ENCODE measurements at places on chromosomes 7 and 10.

- no peak for DNase-seq
Measured at GRCh38 chr7:11636274-11636673, 195.7 kb downstream of the THSD7A start.

- no peak for DNase-seq
Measured at GRCh38 chr10:24938076-24938475, 14.3 kb downstream of the PRTFDC1 start.

DNA sequence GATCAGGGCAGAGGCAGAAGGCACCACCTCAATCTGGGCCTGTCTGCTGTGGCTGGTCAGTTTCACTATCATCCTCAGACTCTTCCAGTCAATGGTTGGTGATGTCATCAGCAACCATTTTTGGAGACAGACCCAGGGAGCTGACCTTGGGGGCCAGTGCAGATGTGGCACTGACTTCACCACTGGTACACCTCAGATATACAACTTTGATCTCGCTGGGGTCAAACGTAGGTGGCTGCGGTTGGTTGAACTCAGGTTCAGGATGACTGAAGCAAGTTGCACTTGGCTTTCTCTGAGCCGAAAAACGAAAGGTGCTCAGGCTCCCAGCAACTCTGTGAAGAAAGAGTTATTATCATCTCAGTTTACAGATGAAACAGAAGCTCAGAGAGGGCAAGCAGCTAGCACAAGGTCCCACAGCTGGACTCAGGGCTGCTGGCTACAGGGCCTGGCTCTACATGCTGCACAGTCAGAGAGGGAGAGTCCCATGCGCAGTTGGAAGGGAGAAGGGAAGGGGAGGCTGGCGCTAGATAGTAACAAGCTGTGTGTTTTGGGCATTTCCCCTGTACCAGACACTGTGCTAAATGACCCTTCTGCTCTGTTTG, 27.2 kb downstream of the ANKRD16 start:
- DNase-seq, result no peak

- no peak for DNase-seq
Measured at GRCh38 chr10:114879541-114880158, 58.1 kb downstream of the FHIP2A start.

DNA sequence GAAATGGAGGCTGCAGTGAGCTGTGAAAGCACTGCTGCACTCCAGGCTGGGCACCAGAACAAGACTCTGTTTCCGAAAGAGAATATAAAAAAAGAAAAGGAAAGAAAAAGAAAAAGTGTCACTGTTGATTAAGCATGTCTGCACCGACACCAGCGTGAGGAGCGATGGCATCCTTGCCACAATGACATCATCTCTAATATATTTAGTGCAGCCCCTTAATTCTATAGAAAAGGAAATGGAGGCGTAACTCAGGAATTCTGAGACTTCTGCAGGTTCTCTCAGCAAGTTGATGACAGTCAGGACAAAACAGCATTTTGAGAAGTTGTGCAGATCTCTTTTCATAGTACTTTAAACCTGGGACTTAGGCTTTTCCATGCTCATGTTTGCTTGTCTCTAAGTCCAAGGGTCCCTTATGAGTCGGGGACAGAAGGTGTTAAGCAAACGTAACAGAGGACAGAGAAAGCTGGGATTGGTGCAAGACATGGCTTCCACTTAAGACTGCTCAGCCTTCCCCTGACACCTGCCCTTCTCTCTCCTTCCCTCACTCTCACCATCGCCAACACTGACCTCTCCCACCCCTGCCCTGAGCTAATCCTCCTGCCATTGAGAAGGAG, 16.9 kb upstream of the ANKRD1 start:
- no peak for DNase-seq

DNA sequence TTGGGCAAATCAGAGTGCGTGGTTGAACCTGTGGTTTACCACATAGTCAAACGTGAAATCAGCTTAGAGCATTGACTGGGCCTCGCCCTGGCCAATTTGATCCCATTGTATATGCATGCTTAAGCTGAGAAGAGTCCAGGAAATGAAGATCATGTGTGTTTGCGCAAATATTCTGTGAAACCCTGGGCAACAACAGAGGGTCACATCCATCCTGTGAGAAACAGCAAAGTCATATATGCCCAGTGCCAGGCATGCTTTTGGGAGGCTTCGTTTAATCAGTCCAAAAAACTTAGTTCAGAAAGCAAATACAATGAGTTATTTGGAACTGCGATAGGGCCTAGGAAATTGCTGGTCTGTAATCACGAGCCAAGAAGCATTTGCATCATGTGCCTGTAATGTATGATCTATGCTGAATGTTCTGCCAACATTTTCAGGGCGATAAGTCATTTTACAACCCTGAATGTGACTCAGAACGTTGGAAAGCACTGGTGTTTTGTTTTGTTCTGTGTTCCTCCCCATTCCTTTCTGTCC, 412.1 kb upstream of the CELF2 start:
- peak; percentile 69 for DNase-seq

- no peak for DNase-seq
Measured at GRCh38 chr7:12207046-12207445, 4.0 kb upstream of the TMEM106B start.

DNA sequence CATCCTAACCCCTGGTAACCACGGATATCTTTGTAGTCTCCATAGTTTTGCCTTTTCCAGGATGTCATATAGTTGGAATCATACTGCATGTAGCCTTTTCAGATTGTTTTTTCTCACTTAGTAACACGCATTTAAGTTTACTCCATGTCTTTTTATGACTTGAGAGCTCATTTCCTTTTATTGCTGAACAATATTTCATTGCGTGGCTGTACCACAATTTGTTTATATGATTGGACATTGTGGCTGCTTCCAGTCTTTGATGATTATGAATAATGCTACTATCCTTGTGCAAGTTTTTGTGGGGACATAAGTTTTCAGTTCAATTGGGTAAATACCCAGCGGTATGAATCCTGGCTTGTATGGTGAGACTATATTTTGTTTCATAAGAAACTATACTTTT, 60.8 kb downstream of the AOAH start:
- DNase-seq, result no peak

- DNase-seq, result no peak
Measured at GRCh38 chr10:12022580-12023257, 19.9 kb downstream of the UPF2 start.

DNA sequence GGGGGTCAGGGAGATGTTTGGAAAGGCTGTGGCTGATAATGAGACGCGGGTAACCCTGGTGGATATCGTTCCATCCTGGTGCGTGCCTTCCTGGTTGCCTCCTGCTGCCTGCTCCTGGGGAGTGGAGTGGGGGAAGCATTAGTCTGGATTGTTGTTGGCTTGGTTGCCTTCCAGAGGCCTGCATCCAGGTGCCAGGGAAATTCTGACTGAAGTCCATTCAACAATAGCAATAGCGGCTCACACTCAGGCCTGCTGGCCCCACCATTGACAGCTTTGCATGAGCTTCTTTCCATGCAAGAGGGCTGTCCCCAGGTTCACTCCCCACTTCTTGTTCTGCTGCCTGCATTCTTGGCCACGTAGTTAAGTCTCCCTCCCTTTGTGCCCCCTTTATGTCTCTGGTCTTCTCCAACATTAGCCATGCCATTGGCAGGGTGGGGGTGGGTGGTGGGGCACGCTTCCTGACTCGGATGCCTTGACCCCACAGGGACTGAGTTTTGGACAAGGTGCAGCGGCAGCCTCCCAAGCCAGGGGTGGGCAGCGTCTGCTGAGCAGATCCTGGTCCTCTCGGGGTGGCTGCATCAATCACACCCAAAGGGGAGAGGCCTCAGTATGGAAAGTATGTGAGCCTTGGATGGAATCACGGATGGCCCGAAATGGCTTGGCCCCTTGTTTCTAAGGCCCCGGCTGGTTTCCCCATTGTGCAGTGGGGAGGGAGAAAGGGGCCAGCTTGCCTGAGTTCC, 150.2 kb downstream of the GRK5 start:
- DNase-seq, result no peak

DNA sequence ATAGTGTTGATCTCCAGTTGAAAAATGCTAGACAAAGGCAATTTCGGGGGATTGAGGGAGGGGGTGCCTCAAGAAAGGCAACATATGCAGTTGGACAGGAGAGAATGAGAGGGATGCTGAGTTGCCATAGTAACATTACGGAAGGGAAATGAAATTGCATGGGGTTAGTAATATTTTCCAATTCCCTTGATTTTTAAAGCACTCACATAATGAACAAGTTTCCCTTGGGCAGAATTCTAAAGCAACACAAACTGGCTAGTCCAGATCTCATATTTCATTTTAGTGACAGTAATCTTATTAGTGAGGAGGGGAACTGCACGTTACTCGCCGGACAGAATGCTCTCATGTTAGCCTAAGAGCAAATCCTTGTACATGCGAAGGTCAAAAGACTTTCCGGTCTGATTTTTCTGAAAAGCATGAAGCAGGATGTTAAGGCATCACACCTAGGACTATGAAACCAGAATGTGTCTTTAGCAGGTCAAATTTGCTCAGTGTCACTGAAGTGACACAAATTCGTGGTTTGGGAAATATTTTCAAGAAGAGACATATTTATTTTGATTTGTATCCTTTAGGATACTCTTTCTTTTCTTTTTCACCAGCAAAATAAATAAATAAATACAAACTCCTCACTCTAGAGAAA, 165.5 kb downstream of the ANK3 start:
- DNase-seq, result no peak

DNA sequence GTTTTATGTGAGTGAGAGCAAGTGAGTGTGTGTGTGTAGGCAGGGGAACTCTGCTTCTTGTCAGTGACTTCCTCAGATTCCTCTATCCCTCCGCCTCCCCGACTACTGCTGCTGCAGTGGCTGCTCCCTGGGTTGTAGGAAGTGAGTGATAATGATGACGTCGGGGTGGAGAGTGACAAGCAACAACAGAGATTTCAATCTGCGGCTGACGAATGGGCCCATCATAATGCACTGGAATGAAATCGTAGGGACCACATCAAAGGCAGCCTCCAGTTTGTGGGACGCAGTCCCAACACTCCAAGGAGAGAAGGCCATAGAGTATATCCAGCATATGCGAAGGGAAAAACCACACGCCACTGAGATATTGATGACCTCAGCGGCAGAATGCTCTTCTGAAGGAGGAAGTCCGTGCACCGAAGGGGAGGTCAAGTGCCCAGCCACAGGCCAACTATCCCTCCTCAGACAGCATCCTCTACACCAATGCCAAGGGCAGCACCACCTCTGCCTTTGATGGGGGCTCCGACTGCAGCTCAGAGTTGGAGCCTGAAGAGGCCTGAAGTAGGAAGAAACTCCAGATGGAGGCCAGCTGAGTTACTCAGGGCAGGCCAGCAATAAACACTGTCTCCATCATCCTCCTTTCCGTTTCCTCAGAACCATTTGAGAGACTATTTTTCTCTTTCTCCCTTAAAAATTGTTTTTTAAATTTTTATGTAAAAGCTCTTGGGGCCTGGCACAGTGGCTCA, 11.3 kb upstream of the STMP1 start:
- DNase-seq, result no peak

DNA sequence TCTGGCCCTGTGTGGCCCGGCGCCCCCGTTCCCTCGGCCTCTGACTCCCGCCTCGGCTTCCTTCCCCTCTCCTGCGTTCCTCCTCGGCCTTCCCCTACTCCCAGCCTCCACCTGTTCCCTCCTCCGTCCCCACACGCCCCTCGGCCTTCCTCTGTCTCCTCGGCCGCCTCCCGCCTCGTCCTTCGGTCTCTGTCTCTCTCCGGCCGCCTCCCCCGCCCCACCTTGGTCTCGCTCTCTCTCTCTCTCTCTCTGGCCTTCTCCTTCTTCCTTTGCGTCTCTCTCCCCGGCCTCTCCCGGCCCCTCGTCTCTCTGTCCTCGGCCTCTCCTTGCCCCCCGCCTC, 588 bp downstream of the GET4 start:
- DNase-seq, result no peak

- no peak for DNase-seq
Measured at GRCh38 chr7:42014625-42015618, 222.1 kb downstream of the GLI3 start.

DNA sequence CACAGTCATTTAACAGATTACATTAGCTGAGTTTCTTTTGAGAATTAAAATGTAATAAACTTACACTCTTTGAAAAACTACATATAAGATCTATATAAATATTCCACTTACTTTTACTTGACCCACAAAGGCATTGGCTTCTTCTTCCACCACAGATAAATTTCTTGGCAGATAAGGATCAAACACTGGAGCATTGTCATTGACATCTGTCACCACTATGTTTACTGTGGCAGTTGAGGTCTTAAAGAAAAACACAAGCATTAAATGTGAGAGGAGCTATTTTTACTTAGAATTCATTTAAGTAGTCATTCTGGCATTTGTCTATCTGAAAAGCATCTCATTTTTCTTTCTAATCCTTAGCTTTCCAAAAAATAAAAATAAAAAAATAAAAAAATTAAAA, 734.4 kb downstream of the PCDH15 start:
- DNase-seq, result no peak

- no peak for DNase-seq
Measured at GRCh38 chr7:100827330-100828226, at the start of gene EPHB4. TSS of gene EPHB4 (minus strand) at chr7:100827523. CDS start at chr7:100827030, 493 bp downstream.

DNA sequence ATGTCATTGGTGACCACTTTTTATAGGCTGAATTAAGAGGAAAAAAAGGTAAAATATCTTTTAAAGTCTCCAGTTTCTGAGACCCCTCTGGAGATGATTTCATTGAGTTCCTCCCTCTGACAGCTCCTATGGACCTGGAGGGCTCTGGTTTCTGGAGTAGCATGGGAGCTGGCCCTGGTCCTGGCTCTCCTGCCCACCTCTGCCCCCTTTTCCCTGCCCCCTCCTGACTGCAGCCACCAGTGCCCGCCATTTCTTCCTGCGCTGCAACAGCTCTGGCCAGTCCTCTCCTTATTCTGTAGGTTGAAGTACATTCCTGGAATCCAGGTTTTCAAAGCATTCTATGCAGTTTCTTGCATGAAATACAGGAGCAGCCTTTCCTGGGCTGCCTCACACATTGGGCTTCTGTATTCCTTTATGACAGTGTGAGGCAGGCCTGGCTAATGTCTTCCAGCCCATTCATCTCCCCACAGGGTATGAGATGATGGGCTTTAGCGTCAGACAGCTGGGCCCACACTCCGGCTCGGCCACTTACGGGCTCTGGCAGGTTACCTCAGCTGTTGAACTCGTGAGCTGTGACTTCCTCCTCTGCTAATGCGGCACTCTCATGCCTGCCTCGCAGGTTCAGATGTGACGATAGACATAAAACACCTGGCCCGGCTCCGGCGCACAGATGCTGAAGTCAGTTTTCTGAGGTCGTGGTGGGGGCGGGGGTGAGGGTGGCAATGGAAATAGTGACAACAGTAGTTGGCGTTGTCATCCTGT, 101.7 kb downstream of the MGMT start:
- no peak for DNase-seq

GRCh38 chr10:130744631-130745030, 566.9 kb downstream of the TCERG1L start:
- DNase-seq, result no peak

- no peak for DNase-seq
Measured at GRCh38 chr7:36210291-36210922, 57.4 kb downstream of the EEPD1 start.

GRCh38 chr7:42083284-42083683, 153.7 kb downstream of the GLI3 start:
- no peak for DNase-seq

DNA sequence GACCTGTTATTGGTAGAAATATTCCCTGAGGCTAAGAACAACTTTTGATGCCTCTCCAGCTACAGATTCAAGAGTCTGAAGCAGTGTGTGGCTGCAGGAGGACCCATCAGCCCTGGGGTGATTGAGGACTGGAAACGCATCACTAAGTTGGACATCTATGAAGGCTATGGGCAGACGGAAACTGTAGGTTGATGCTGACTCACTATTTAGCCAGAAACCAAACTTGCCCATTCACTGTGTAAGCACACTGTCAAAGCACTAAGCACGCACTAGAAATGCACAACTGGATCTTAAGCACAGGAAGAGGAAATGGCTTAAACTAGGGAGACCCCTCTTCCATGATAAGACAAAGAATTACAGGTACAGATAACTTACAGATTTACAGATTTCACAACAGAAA, 20.8 kb downstream of the ACSM6 start:
- no peak for DNase-seq
